Activated CD4-positive, alpha-beta T cell treated with anti-CD3 and anti-CD28 coated beads, Interleukin-2, Interleukin-6, amounts not matched to agents 100 ng/mL and 50 ng/mL, durations not matched to agents 16 hours and 8 hours (primary cell): ENCODE measurements at places on chromosomes 3 and 15.

DNA sequence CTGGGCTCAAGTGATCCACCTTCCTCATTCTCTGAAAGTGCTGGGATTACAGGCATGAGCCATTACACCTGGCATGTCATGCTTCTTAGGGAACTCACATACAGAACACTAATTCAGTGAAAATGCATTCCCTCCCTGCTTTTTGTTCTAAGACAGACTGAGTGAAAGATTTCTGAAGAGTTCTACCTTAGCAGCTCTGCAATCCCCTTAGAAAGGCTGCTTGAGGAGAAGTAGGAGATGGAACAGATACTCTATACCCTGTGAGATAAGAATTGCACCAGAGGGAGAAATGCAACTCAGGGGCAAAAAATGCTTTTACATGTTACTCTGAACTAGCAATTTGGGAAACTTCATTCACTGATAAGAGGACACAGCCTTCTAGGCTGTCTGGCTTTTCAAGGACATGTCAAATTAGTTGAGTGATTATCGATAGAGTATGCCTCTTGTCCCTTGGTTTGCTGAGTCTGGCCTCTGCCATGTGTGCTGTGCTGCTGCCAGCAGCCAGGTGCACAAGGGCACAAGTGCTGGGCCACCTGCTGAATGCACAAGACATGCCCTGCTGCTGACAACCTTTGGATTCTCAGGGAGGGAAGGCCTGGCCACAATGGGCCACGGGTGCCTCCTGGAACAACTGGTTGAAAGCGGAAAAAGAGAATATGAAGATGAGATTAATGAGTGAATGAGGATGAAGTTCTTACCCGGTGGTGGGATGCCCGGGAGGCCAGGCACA is 17.8 kb downstream of the UQCC5 start:
- no peak for DNase-seq

DNA sequence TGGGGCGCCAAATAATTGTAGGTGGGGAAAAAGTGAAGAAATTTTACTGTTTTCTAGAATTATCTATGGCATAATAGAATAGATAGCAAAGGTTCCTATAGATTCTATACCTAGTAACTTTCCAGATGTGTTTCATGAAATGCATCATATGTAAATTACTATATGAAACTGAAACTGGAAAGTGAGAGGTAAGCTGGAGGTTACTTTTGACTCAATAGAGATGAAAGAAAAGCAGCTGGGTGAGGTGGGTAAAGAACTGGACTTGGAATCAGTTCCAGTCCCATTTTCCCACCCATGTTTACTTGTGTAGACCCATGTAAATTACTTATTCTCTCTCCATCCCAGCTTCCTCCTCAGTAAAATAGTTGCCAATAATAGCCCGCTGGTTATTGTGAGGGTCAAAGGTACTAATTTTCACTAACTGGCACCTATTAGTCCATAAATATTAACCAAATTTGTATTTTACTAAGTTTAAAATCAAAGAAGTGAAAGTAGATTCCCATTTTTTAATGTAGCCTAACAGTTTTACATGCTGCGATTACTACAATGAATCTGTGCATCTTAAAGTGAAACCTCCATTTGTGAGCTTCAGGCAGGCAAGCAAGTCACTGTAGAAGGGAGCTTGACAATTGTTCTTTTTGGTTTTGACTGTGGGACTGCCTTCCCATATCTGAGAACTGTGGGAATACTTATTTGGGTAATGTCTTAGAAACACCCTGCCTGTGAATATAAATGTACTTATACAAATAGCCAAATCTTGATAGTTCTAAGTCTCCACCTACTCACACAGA is 312.1 kb downstream of the SLC9A9 start:
- peak; percentile 52 for DNase-seq

- DNase-seq, result peak; percentile 66
Observed at GRCh38 chr3:124565013-124565412, 165.2 kb upstream of the UMPS start.

DNA sequence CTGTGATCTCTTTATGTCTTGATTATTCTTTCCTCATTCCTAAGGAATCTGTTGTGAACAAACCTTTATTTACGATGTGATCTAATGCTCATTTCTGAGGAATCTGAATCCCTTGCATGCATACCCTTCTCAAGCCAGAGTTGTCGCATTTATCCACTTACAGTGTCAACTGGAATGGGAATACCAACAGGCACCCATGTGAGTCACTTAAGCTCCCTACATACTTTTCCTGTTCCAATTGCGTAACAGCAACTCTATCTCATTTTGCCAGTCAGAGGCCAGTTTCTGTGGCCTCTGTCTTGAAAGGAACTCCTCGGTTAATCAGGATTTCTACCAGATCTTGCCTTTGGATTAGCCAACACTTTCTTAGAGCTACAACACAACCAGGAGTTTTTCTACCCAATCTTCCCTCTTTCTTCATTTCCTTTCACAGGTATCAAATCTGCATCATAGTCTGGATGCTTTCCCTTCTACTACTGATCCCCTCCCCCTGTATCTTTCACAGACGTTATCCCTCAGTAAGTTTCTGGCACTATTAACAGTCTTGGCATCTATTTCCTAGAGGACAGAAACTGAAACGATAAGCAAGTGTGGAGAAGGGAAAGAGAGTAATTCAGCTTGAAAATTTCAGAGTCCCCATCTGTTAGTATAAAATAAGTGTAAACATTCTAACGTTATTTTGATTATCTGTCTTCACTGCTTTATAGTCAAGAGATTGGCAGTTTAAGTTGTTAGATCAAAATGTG is 66.8 kb upstream of the BCHE start:
- DNase-seq, result no peak

DNA sequence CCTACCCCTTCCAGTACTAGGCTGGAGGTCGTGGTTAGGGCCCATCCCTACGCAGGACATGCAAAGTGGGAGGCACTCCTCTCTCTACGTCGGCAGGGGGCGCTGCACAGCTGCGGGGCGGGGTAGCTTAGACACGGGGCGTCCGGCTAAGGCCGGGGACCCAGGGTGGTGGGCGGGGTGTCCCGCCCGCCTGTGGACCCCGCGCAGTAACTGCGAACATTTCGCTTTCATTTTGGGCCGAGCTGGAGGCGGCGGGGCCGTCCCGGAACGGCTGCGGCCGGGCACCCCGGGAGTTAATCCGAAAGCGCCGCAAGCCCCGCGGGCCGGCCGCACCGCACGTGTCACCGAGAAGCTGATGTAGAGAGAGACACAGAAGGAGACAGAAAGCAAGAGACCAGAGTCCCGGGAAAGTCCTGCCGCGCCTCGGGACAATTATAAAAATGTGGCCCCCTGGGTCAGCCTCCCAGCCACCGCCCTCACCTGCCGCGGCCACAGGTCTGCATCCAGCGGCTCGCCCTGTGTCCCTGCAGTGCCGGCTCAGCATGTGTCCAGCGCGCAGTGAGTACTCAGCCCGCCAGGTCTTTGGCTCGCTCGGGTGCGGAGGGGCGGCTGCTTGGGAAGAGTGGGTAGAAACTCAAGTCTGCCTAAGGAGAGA is at the start of gene IL12A:
Gene IL12A, plus strand, starts transcription at position 219 of the 655 bp plus-strand sequence.
- peak; percentile 93 for DNase-seq

- no peak for DNase-seq
Observed at GRCh38 chr15:28957606-28958498, 72.1 kb downstream of the APBA2 start.

GRCh38 chr3:52032702-52033408 is 23.5 kb downstream of the DUSP7 start:
- DNase-seq, result no peak

GRCh38 chr15:36571301-36571700 is 8.1 kb upstream of the CDIN1 start:
- DNase-seq, result no peak

DNA sequence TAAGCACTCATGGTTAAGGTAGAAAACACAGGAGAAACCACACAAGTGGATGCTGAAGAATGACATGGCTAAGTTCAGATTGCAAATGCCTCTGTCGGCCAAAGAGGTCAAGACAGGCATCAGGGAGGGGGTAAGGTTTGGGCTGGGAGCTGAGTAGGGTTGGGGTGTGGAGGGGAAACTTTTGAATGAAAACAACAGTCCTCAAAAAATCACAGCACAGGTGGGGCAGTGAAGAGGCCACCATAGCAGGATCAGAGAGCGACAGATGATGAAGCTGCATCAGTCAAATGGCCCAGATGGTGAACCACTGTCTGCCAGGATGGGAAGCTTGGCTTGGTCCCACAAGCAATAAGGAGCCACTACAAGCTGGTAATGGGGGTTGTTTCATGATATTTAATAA is 74.9 kb downstream of the ADCY5 start:
- no peak for DNase-seq

- DNase-seq, result no peak
Observed at GRCh38 chr3:77412021-77412438, 372.1 kb downstream of the ROBO2 start.

DNA sequence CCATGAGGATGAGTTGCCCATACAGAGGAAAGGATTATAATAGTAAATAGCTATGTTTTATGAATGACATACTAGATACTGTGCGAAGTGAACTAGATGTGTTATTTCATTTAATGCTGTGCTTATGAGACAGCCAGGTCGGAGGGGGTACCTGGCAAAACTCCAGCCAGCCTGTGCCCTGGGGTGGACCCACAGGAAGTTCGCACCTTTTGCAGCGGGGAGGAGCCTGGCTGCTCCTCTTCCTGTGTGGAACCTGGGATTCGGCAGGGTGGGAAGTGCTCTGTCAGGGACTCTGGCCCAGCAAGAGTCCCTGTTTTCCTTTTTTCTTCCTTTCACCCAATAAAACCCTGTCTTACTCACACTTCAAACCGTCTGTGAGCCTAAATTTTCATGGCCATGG is 452.2 kb downstream of the IL5RA start:
- no peak for DNase-seq

- peak; percentile 57 for DNase-seq
Observed at GRCh38 chr3:157098121-157098822, 61.7 kb downstream of the CCNL1 start.

DNA sequence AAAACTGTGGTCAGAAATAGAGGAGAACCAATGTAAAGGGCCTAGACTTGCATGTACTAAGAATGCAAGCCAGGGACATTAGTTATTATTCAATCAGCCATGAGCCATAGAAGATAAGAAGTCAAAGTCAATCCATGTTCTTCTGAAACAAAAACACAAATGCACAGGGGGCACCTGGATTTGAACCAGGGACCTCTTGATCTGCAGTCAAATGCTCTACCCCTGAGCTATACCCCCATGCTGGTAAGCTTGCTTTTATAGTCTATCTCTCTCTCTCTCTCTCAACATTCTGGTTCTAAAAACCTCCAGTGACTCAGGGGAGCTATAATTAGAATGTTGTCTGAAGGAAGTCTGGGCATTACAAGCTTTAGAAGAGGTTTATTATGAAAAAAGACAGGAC is 85.6 kb upstream of the ACP3 start:
- DNase-seq, result no peak

DNA sequence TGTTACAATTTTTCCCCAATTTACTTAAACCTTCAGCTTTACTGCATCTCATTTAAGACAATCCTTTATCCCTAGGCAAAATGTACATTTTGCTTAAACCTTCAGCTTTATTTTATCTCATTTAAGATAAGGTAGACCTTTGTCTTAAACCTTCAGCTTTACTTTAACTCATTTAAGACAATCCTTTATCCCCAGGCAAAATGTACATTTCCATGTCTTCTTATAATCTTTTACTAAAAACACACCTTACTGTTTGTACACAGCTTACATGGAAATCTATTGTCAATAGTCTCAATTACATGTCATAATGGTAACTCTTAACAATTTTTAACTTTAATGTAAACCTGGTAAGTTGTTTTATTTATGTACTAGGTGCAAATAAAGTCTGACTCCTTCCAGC is 58.7 kb upstream of the MKRN3 start:
- DNase-seq, result no peak

GRCh38 chr15:66852064-66852905 is 150.2 kb downstream of the SMAD6 start:
- DNase-seq, result no peak

- no peak for DNase-seq
Observed at GRCh38 chr15:53671545-53671944, 87.9 kb downstream of the WDR72 start.

DNA sequence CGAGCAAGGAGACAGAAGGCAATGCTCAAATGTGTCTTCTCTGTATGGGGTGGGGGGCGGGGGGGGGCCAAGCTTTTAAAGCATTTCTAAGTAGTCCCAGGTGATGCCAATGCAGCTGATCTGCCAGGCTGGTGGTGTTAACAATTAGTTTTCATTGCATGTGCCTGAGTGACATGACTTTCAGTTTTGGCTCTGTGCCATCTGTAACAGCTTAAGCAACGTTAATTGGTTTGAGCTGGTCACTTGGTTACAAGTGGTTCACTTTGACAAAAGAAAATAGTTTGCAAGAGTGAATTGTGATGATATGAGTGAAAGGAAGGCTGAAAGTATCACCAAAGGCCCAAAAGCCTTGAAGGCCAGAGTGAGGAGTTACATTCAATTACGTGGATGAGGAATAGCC is 26.4 kb upstream of the LRIG1 start:
- DNase-seq, result no peak

DNA sequence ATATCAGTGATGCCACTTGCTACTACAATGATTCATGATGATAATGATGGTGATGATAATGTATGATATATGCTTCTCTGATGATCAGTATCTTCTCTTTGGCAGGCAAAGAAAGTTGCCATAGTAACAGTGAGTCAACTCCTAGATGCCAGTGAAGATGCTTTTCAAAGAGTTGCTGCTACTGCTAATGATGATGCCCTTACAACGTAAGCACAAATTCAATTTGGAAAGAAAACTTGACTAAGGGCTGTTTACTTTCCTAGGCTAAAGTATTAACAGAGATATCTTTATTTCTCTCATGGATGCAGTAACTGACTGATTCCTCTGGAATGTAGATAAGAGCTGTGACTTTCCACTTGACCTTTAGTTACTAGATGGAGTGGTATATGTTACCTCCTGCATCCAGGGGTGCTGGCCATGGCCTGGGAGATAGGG is 27.8 kb downstream of the ADGRG7 start:
- no peak for DNase-seq

DNA sequence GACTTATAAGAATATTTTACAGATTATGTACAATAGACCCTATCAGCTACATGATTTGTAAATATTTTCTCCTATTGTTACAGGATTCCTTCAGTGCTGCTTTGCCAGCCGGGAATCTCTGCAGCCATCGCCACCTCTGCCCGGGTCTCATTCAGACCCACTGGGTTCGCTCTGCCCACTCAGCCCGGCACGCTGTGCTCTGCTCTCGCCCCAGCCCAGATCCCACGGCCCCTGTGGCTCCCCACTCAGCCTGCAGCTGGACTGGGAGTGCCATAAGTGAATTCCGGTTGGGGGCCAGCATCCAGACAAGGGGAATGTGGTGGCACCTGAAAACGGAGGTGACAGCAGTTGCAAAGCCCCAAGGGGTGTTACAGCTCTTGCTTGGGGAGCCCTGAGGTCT is 71.8 kb downstream of the NPAP1 start:
- no peak for DNase-seq

DNA sequence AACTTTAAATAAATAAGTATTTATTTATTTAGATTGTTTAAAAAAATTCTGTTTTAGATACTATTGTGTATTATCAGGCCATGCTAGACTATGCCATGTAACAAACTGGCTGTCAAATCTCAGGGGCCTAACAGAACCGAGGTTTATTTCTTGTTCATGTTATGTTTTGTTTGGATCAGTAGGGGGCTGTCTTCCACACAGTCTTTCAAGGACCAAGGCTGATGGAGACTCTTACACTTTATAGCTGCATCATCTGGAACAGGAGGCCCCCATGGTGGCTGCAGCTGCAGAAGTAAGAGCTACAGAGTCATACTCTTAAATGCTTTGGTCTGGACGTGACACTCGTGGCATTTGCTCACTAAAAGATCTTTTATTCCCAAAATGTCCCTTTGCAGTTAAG is 33.0 kb upstream of the ARL14 start:
- DNase-seq, result peak; percentile 17
